ENCODE measurements at places on chromosomes 1 and 21.

DNA sequence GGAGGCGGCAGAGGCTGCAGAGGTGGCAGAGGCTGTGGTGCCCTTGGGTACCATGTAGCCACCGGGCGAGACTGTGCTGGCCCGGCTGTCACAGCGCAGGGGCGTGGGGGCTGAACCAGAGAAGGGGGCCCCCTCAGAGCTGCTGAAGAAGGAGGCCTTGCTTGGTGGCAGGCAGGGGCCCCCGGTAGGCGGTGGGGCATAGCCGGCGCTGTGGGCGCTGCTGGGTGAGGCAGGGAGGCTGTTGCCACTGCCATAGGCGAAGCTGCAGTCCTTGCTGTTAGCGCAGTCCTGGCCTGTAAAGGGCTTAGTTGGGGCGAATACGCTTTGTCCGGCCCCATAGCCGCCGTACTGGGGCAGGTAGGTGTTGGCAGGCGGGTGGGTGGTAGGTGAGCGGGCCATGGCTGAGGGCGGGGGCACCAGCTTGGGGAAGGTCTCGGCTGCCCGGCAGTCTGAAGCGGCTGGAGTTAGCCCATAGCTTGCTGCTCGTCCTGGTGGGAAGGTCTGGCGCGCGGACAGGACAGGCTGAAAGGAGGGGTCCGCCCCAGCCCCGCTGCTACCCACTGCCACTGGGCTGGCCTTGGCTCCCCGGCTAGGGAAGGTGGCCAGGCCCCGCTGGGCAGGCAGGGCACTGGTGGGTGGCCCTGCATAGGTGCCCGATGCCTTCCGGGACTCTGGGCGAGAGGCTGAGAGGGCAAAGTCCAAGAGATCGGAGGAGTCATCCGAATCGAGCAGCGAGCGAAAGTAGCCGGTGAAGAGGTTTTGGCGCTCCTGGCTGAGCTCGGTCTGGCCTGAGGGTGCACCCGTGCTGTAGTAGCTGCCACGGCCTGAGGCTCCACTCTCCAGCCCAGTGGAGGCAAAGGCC is 54.9 kb downstream of the AHDC1 start:
- no peak for DNase-seq

DNA sequence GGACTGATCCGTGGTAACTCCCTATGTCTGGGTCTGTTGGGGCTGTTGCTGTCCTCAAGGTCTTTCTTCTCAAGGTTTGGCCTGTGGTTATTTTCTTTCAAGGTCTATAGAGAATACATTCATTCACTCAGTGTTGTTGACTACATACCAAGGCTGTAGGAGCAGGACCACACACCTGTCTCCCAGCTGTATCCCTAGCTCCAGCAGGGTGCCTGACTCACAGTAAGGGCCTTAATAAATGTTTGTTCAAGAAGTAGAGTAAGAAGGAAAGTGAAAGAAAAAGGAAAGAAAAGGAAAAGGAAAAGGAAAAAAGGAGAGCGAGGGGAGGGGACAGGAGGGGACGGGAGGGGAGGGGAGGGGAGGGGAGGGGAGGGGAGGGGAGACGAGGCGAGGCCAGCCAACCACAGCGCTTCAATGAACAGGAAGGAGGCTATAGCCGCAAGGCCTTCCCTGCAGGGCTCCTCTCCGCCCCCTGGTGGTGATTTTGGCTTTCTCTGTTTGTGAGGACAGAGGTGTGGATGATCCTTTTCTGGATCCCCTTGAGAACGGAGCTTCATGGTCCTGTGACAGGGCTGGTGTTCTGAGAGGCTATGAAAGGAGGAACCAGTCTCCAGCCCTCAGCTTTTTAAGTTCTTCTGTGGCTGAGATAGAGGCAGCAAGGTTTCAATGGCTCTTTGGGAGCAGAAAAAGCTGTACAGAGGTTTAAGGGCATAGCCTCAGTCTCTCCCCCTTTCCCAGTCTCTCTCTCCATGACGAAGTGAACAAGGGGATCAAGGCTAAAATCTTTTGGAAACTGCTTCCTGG is 30.6 kb upstream of the LCE5A start:
- DNase-seq = peak; percentile 77

DNA sequence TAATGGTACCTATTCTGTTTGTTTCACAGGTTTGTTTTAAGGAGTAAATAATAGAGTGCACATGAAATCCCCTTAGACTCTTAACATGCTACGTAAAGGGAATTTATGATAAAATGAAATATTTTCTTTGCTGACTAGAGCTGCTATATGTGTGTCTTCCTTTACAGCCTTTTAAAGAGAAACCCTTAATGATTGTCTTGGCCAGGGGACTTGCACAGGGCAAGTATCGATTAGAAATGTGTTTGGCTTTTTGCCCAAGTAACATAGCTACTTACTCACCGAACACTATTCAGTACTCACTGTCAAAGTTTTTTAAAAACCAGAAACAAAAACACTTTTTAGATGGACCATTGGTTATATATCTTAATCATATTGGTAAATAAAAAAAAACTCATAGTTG is 71.3 kb upstream of the KIAA1614 start:
- no peak for DNase-seq

GRCh38 chr21:28240586-28240985 is 752.1 kb downstream of the LTN1 start:
- DNase-seq = no peak

DNA sequence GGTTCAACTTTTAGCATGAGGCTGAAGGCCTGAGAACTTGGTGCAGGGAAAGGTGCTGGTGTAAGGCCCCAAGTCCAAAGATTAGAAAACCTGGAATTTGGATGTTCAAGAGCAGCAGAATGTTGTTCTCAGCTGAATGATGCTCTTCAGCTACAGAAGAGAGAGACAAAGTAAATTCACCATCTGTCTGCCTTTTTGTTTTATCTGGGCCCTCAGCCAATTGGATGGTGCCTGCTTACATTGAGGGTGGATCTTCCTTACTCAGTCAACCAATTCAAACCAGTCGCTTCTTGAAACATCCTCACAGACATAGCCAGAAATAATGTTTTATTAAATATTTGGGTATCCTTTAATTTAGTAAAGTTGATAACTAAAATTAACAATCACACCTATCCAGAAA is 748.2 kb upstream of the ADAMTS5 start:
- DNase-seq = no peak

DNA sequence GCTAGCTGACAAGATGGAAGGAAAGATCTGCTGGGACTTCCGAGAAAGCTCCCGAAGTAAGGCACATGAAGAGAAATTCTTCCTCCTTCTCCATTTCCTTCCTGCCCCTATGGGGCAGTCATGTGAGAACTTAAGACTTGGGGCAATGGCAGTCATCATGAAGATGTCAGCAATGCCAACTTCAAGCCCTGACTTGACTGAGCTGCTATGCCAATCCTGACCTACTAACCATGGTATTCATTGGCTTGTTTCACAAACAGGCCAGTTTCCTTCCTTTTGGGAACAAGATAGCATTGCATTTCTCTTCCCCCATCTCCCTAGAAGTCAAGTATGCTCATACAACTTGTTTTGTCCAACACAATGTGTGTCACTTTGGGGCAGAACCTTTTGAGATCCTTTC is 25.5 kb downstream of the GRIK1 start:
- no peak for DNase-seq

- DNase-seq = no peak
Measured at GRCh38 chr1:168913711-168914463, 184.9 kb upstream of the DPT start.

GRCh38 chr1:51380936-51381335 is 50.6 kb upstream of the TTC39A start:
- DNase-seq = no peak

DNA sequence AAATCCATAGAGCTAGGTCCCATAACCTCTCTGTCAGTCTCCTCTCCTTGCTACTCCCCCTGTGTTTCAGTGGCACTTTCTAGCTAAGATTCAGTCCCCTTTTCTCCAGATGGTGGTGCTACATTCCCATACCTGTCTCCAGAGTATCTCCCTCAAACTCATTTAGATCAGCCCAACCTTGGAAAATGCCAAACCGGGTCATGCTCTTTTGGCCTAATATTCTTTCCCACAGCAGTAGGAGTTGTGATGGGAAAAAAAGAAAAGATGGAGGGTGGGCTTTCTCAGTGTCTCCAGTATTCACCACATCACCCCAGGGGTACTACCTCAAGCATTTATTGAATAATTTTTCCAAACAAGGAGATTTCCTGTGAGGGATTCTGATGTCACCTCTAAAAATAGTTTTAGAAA is 3.2 kb upstream of the RXFP4 start:
- DNase-seq = peak; percentile 76

DNA sequence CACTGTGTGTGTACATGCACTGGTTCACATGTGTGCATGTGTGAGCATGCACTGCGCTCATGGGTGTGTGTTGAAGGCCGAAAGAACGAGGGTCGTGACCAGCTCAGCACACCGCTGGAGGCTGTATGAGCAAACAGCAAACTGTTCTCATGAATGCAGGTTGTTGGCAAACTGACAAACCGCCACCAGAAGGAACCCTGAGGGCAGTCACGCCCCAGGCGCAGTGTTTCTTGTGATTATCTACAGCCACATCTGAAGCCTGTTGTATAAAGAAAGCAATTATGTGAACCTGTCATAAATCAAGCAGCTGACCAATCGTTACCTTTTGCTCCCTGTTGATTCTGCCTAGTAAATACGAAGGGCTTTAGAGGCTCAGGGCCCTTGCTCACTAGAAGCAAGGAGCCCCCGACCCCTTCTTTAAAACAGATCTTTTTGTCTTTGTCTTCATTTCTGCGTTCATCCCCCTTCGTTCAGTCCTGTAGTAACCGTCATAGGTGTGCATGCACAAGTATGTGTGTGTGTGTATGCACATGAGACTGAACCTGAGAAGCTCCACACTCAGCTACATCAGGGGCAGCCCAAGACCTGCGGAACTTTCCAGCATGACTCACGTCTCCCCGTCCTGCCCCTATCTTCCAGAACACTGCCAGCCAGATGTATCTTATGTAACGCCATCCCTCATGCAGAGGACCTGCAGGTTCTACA is 16.8 kb upstream of the RIPK4 start:
- DNase-seq = no peak

- DNase-seq = no peak
Measured at GRCh38 chr1:241799416-241799815, 48.6 kb upstream of the EXO1 start.

DNA sequence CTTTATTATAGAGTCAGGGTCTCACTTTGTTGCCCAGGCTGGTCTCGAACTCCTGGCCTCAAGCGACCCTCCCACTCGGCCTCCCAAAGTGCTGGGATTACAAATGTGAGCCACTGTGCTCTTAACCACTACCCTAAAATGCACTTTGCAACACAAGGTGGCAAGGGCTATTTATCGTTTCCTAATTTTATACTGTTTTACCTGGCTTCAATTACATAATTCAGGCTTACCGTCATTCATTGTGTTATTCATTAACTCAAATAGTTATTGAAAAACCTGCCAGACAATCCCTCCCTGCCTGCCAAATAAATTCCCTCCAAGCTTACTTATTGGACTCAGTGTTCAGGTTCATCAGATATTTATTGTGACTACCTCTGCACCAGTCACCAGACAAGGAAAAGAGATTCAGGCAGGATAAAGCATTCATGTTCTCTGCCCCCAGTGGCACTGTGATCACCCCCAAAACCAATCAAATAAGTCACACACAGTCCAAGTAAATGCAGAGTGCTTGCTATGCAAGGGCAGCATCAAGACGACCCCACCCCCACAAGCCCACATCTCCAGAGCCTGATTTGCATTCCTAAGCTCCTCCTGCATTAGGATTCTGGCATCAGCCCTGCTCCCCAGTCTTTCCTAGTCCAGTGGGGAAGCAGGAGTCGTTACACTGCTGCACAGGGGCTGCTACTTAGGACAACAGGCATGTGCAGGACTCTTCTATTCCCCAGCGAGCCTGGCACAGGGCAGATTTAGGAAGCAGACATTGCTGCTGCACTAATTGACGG is 8.1 kb downstream of the PAQR7 start:
- no peak for DNase-seq

- no peak for DNase-seq
Measured at GRCh38 chr1:1841575-1841995, 49.3 kb downstream of the GNB1 start.

DNA sequence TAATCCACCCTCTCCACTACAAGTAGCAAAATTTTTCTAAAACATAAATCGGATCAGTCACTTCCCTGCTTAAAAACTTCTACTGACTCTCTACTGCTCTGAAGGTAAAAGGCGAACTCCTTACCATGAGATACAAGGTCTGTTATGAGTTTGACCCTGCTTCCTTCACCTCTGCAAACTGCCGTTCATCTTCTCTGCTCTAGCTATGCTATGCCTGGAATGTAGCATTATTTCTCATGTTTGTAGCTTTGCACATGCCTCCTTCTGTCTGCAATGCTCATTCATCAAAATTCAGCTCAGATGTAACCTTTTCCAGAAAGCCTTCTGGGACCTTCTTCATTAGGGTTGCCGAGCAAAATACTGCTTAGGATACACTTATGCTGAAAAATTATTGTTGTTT is 30.8 kb downstream of the RPL5 start:
- no peak for DNase-seq

- no peak for DNase-seq
Measured at GRCh38 chr1:7068552-7068951, 283.3 kb downstream of the CAMTA1 start.

GRCh38 chr1:17463991-17464390 is 24.5 kb upstream of the RCC2 start:
- no peak for DNase-seq

DNA sequence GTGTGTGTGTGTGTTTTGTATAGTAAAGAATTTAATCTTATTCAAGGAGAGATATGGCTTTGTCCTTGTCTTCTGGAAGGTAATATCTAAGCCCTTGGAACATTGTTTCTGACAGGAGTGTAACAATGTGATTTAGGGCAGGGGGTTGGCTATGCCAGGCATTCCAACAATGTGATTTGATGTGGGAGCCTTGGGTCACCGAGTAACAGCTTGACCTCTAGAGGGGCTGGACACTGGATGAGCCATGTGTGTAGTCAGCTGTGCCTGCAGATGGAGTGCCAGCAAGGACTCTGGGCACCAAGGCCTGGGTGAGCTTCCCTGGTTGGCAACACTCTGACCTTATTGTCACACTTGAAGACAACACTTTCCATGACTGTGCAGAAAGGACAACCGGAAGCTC is 336.1 kb upstream of the ZP4 start:
- DNase-seq = no peak

GRCh38 chr1:160129046-160129445 is 13.5 kb downstream of the ATP1A2 start:
- no peak for DNase-seq

DNA sequence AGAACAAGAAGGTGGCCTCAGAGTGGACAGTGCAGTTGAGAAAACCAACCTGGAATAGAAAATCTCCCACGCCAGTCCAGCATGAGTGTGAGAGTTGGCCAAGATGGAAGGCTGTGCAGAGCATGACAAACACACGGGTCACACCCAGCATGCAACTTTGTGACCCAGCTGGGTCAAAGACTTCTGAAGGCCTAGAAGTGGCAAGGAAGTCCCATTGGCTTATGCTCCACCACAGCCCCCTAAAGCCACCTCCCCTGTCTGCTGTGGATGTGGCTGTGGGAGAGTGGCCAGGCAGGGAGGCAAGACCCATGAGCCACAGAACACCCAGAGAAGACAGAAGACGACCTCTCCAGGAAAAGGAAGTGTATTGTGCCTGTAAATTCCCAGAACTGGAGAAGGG is 13.6 kb downstream of the BATF3 start:
- no peak for DNase-seq

- no peak for DNase-seq
Measured at GRCh38 chr1:89262643-89263042, 10.0 kb downstream of the GBP5 start.

- DNase-seq = no peak
Measured at GRCh38 chr1:85864727-85865126, 156.5 kb upstream of the ZNHIT6 start.

- no peak for DNase-seq
Measured at GRCh38 chr21:38434913-38435533, 63.3 kb downstream of the ERG start.

- DNase-seq = no peak
Measured at GRCh38 chr1:50527249-50527986, 104.2 kb upstream of the DMRTA2 start.

- DNase-seq = no peak
Measured at GRCh38 chr1:31441558-31441957, 28.5 kb downstream of the SERINC2 start.
